Stimulated activated effector memory CD8-positive, alpha-beta T cell treated with anti-CD3 and anti-CD28 coated beads, Interleukin-12 subunit alpha, Interleukin-12 subunit beta, amount 100 ng/mL, for 72 hours (primary cell): ENCODE measurements at places on chromosomes 16 and 17.
A peak's percentile ranks its signal among the peaks of the same experiment; 100 is the strongest.

- no peak for DNase-seq
Measured at GRCh38 chr17:856149-856548, 74.0 kb downstream of the MRM3 start.

- no peak for DNase-seq
Measured at GRCh38 chr17:7460850-7461660, 16.2 kb downstream of the CHRNB1 start.

GRCh38 chr17:78234261-78234865 is 2.9 kb downstream of the TMEM235 start:
- no peak for DNase-seq

GRCh38 chr17:65529761-65530522 is 31.5 kb downstream of the AXIN2 start:
- DNase-seq = no peak

- no peak for DNase-seq
Measured at GRCh38 chr16:3468501-3468900, 25.0 kb downstream of the NAA60 start.

- no peak for DNase-seq
Measured at GRCh38 chr16:72857834-72858664, 189.9 kb downstream of the ZFHX3 start.

DNA sequence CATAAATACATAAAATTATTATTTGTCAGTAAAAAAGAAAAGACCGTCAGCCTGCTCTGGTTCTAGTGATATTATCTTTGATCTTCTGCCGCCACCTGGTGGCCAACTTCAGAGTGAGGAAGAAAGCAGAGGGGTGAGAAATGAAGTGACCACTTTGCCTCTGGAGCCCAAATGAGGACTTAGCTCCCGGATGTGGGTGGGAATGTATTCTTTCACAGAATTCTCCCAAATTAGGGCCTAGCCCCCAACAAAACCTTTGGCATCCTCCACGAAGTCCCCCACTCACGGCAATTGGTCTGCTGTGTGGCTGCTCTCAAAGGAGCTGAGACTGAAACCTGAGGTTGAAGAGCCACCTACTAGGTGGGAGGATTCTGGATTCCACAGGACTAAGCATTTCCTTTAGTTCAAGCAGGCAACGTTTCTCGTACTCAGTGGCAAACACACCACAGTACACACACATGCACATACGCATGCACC is 4.9 kb upstream of the ZNF267 start:
- DNase-seq = peak; percentile 91

DNA sequence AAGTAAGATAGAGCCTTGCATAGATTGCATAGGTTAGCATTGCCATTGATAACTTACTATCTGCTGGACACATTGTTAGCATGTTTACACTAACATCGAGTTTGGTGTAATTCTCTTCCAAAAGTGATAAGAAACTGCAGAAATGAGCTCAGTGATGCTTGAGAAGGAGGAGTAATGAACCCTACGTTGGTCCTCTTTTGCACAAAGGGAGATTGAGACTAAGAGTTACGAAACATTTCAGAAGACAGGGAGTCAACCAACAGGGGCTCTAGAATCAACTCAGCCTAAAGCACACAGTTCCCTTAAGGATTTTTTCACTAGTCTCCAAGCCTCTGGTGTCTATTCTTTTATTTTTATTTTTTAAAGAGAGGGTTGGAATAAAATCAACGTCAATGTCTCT is 6.8 kb downstream of the CCL7 start:
- no peak for DNase-seq

DNA sequence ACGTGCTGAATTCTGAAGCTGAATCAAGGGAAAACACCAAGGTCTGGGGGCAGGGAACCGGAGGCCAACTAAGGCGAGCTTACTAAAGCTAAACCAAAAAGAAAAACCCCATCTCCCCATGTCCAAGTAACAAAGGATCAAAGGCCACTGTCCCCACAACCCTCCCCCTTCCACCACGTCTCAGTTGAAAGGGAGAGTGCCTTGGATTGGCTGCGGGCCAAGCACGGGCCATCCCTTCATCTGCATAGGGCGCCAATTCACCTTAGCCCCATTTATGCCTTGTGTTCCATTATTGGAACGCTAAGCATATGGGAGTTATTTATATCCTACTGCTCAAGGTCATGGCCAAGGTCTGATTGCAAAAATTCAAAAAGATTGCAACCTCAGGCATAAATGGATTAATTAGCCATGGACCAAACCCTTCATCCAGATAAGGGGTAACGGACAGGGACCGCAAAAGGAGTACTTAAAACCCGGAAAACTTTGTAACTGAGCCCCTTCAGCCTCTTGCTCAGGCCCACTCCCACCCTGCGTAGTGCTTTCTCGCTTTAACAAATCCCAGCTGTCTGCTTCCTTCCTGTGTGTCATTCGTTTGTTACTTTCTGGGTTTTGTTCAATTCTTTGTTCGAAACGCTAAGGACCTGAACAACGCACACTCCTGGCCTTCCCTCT is 740 bp upstream of the ATP6V0D1 start:
- no peak for DNase-seq

DNA sequence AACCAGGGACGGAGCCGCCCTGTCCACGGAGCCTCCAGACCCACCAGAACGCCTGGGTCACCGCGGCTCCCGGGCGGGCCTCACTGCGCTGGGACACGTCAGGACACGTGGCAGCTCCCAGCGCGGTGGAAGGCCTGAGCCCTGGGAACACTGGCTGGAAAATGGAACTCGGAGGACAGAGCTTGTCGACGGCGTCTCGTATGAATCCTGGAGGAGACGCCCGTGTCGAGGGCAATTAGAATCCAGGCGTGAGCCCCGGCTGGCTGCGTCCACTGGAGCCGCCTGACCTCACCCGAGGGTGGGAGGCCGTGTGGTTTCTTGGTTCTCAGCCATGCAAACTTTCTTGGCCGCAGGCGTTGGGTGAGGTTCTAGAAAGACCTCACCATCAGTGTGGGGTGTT is 173.9 kb downstream of the LAT start:
- DNase-seq = no peak

GRCh38 chr17:4607773-4608187 is 23.5 kb downstream of the SMTNL2 start:
- DNase-seq = no peak

DNA sequence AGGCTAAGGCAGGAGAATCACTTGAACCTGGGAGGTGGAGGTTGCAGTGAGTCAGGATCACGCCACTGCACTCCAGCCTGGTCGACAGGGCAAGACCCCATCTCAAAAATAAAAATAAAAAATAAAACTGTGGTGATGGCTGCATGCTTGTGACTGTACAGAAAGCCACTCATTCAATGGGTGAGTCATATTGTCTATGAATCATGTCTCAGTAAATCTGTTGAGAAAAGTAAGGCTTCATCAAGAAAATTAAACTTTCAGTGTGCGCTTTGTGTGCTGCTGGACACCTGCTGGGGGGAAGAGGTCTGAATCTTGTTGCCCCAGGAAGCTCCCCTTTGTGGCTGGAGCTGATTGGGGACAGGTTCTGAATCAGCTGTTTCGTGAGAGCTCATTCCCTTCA is 11.3 kb downstream of the NUBP1 start:
- no peak for DNase-seq

DNA sequence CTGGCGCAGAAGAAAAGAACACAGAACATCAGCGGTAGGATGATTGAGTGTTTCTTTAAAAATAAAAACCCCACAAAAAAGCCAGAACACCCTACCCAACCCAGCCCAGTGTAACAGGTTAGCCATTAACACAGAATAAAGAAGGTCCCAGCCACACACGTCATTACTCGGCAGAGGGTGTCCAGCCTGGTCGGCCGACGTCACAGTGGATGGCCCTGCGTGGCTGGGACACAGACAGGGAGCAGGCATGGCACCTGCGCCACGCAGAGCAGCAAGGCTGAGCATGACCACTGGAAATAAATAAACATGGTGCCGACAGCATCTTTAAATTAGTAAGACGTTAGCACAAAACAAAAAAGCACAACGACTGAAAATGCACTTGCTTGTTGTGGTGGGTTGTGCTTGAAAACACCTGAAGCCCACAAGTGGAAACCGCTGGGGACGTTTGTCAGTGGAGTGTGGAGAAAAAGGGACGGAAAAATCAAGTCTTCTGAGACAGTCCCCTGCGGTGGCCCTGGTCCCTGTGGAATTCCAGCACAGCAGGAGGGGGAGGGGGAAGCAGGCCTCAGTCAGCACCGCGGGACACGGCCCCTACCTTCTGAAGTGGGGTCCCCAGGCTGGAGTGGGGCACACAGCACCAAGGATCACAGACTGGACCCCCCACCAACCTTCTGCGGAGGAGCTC is 39.2 kb downstream of the SLC7A5 start:
- no peak for DNase-seq

- peak; percentile 64 for DNase-seq
Measured at GRCh38 chr16:85798901-85799496, 345 bp downstream of the EMC8 start.

DNA sequence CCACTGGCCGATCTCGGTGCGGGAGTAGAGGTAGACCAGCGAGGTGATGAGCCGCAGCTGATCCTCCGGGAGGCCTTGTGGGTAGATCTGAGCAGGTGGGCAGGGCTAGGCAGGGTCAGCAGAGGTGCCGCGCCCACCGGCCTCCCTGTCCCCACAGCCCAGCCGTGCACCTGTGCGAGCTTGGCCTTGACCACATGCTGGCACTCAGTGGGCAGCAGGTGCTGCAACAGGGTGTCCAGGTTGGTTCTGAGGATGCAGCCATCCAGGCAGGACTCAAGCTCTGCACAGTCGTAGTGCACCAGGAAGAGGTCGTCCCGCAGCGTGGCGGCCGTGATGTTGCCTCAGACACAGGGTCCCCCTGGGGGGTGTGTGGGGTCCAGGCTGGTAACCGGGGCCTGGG is 12.4 kb downstream of the MSLN start:
- DNase-seq = no peak

DNA sequence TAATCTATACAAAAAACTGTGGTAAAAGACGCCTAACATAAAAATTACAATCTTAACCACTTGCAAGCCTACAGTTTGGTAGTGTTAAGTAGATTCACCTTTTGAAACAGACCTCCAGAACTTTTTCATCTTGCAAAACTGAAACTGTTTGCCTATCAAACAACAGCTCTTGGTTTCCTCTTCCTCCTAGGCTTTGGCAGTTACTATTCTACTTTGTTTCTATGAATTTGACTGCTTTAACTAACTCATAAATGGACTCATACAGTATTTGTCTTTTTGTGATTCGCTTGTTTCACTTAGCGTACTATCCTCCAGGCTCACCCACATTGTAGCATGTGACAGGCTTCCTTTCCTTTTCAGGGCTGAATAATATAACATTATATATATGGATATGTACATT is 97.0 kb downstream of the PRKCA start:
- no peak for DNase-seq
